ENCODE measurements at places on chromosomes 6 and 20.

DNA sequence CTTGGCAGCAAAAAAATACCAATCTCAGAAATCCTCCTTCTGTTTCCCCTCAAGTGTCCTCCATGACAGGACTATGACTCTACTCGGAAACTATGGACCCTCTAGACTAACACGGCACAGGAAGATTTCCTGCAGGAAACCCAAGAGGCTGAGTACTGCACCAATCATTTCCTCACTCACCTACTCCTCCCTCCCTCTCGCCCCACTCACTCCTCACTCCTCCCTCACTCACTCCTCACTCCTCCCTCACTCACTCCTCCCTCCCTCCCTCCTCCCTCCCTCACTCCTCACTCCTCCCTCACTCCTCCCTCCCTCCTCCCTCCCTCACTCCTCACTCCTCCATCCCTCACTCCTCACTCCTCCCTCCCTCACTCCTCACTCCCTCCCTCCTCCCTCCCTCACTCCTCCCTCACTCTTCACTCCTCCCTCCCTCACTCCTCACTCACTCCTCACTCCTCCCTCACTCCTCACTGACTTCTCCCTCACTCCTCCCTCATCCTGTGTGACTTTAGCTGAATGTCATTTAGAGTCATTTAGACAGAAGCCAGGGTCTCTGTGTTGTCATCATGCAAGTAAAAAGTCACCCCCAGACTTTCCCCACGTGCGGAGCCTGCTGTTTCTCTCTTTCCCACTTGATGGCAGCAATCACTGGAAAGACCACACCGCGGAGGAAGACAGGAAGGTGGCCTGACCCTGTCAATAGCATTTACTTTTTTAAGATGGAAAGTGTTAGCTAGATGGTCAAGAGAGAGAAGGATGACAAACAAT is 226.8 kb upstream of the PDE10A start:
- DNase-seq = no peak

DNA sequence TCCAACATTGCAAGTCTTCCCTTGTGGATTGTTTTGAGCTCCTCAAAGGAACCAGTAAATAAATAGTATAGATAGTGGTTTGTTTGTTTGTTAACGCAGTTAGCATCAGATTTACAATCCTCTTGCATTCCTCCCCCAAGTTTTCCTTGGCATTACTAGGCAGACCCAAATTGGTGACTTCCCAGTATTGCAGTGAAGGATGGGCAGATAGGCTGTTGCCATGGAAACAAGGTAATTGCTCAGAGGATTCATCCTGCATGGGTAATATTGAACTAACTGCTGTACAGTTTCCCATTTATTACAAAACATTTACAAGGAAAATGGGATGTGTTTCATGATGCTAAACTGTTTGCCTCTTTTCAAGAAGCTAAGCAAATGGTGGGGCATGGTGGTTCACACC is 477.2 kb downstream of the EPM2A start:
- DNase-seq = no peak

GRCh38 chr6:45563041-45563440 is 185.3 kb upstream of the SUPT3H start:
- no peak for DNase-seq

GRCh38 chr20:44759595-44759994 is 13.9 kb downstream of the KCNK15 start:
- DNase-seq = no peak

DNA sequence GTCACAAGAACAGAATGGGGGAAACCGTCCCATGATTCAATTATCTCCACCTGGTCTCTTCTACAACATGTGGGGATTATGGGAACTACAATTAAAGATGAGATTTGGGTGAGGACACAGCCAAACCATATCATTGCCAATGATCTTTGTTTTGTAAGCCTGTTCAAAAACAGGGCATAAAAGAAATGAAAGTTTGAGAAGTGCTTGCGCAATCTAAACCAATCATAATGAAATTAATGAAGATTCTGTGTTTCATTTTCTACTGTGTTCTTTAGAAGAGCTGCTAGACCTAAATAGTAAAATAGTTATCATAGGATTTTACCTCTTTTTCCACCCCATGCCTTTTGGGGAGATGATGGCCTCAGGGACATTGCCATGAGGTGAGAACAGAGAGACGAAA is 761.3 kb downstream of the HDGFL1 start:
- DNase-seq = no peak

DNA sequence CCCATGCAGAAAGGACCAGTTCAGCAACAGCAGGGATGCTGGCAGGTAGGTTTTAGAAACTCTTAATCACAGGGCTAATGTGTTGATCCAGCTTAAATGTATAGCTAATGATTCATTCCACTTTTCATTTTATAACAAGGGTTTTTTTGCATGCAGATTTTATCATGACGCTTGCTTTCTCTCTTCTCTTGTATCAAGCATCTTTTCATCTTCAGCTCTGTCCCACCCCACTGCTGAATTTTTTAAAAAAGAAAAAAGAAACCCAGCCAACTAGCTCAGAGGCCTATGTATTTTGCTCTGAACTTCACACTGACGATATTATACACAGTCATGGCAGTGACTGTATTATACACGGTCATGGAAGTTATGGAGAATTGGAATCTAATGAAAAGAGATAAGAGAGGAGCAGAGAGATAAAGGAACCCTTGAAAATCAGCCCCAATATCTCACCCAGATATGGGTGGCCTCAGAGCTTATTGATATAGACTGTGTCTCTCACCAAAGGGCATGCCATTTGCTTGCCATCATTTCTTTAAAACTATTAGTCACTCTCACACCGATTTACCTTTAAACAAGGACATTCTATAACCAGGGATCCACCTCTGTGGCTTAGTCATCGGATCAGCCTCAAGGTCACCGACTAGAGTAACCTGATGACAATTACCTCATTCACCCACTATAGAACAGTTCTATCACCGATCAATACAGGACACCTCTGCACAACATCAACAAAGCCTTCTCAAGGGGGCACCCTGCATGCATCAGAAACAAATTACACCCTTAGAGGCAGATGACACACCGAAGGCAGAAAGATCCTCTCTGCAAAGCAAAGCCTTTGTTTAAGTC is 222.0 kb downstream of the ATXN1 start:
- no peak for DNase-seq

DNA sequence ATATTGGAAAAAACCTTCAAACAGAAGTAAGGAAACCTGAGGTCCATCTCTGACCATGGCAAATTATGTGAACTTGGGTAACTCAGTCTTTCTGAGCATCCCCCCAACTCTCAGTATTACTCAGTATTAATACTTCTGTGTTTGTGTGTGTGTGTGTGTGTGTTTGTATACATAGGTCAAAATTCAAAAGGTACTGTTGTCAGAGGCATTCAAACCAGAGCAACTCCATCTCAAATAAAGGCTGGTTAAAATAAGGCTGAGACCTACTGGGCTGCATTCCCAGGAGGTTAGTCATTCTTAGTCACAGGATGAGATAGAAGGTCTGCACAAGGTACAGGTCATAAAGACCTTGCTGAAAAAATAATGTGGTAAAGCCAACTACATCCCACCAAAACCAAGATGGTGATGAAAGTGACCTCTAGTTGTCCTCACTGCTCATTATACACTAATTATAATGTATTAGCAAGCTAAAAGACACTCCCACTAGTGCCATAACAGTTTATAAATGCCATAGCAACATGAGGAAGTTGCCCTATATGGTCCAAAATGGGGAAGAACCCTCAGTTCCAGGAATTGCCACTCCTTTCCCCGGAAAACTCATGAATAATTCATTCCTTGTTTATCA is 33.3 kb upstream of the SLC22A16 start:
- no peak for DNase-seq

DNA sequence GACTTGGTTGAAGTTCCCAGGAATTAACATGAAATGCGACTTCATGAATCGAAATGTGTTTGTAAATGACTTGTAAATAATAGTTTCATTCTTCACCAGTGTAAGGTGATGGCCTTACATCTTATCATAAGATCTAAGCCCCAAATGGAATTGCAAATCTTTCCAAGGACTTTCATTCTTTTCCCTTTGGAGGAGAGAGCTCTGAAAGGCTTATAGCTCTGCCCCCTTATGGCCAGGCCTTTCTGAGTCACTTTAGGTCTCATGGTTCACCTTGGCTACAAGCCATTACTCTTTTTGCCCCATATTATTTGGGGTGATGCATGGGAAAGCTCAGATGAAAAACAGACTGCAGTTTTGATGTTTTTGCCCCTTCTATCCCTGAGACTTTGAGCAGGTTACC is 209.1 kb upstream of the BMP2 start:
- DNase-seq = no peak

- no peak for DNase-seq
Measured at GRCh38 chr6:36625158-36625919, 31.2 kb downstream of the SRSF3 start.

GRCh38 chr6:156859686-156860085 is 82.5 kb downstream of the ARID1B start:
- no peak for DNase-seq
